ENCODE measurements at places on chromosomes 5 and 9.

GRCh38 chr9:124122813-124123462 is 111.4 kb downstream of the LHX2 start:
- DNase-seq = no peak

DNA sequence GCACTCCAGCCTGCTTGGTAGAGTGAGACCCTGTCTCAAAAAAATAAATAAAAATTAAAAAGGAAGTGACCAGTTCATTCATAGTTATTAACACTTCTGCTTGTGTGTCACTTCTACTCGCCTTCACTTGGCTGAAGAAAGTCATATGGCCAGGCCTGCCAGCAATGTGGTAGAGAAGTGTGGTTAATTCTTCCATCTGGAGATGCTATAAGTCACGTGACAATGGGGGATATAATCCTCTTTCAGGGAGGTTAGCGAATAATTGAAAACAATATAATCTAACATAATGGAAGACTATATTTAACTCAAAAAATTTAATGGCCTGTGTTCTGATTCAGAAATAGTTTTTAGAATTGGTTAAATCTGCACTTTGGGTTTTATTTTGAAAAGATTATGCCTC is 305.6 kb downstream of the DOCK8 start:
- DNase-seq = no peak

DNA sequence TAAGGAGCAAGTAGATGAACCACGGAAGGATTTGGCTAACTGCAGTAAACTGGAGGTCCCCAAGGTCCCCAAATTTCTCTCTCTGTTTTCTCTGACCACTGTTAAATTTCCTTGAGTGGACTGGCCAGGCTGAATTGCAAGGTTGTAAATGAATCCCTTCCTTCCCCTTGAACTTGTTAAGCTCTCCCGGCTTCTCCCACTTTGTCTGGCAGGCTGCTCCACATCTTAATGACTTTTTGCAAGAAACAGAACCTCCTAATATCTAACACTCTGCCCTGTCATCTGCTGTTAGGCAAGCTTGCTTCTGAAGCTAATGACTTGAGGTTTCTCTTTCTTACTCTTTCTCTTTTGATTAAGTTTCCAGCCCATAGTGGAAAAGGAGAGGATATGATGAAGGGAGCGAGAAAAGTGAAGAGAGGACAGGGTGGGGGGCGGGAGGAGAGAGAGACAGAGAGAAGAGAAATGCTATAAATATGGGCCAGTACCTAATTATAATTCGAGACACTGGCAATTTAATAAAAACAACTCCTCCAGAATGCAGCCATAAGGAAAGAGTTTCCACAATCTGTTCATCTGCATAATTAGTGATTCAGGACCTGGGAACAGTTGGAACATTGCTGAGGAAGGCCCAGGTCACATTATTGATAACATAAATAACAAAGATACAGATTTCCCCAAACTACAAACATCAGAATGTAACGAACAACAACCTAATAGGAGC is 437.3 kb upstream of the MPDZ start:
- no peak for DNase-seq

DNA sequence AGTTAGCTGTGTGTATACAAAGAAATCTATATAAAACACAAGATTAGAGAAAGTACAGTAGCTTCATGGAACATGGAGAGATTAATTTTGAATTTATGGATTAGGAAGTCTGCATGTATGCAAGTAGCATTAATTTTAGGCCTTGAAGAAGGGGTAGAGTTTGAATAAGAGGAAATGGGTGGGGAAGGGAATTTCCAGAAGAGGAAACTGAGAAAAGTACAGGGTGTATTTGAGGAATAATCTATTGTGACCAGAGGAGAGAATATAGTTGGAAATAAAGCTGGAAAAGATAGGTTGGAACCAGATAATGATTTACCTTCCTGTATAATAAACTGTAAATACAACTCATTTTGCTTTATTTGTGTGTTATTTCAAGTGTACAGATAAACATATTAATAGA is 53.6 kb downstream of the CWC27 start:
- DNase-seq = no peak

DNA sequence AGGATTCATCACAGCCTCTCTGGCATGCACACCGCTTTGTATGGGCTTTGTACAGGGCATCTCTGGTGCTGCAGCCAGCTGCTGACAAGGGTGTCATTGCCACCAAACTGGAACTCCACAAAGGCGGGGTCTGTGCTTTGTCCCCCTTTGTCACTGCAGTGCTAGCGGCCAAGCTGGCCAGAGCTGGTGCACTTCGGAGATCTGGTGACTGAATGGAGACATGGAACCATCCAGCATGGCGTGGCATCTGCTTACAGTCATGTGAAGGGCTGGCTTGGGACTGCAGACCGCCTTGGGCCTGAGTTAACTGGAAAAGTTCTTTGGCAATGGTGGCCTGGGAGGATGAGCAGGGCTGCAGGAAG is 18.7 kb upstream of the COL5A1 start:
- DNase-seq = no peak
